ENCODE measurements at places on chromosomes 11 and 22.

DNA sequence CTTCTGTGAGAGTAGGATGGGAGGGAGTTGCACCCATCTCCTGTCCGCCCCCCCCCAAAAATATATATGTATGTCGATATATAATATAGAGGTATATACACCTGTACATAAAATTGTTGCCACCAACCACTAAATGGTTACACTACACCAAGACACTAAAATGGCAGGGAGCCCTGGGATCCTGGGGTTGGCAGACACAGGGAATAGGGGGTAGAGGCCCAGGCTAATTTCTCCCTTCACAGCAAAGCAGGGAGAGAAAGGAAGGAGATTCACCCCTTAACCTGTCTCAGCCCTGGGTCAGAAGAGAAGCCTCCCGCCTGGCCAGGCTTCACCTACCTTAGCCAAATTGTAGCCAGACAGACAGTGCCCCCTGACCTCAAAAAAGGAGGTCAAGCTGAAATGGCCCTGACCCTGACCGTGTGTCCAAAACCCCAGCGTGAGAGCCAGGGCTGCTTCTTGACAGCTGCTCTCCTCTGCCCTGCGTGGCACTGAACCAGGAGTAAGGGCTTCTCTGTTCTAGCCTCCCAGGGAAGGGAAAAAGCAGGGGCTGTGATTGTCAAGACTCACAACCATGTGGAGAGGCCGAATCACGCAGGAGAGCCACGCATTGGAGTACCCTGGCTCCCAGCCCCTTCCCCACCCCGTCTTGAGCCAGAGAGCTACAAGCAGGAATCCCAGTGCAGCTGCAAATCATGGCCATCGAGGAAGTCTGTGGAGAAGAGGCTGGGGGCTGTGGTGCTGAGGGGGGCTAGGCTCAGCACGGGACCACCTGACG, 40.5 kb downstream of the SGSM3 start:
- no peak for DNase-seq

DNA sequence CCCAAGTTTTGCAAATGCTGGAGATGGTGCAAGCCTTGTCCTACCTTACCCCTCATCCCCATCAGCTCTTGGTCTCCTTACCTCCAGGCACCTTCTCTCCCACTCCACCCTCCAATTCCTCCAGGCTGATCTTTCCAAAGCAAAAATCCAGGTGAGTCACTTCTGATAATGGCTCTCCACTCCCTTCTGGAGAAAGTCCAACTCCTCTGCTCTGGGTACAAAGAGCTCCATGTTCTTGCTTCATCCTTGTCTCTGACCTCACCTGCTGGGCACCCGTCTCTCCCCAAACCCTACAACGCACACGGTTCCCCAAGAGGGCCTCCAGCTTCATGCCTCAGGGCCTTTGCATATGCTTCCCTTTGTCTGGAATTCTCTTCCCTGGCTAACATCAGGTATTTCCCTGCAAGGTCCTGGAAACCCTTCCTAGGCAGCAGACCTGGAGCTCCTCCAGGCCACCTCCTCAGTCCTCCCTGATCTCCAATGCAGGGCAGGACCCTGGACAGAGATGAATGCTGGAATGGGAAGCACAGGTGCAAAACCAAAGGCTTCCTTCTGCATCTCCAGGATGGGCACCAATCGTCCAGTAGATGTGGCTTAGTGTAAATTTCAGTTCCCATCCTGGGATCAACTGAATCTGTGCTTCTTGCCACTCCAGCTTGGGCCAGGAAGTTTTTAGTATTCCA, 22.7 kb downstream of the IFT27 start:
- DNase-seq: no peak

DNA sequence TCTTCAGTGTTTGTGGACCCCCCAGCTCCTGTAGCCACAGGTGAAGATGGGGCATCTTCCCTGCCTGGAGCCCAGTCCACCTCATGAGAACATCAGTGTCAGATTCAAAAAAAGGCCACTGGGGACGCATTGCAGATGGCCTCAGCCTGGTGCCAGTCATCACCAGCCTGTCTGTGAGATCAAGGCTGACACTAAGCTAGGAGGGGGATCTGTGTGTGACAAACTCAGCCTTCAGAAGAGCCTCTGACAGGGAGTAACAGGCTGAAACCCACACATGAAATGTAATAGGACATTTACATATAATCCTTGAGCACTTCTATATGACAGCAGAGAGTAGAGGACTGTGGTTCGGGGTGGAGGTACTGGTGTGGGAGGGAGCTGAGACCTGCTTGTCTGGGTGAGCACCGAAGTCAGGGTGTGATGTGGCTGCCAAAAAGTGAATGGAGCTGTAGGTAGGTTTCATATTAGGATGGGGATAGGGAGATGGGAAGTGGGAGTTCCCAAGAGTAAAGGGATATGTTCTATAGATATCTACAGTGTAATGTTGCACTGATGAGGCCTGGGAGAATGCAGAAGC, 20.5 kb upstream of the CCDC134 start:
- DNase-seq: peak; percentile 18

- no peak for DNase-seq
Measured at GRCh38 chr22:46649141-46650077, 29.2 kb downstream of the GRAMD4 start.

DNA sequence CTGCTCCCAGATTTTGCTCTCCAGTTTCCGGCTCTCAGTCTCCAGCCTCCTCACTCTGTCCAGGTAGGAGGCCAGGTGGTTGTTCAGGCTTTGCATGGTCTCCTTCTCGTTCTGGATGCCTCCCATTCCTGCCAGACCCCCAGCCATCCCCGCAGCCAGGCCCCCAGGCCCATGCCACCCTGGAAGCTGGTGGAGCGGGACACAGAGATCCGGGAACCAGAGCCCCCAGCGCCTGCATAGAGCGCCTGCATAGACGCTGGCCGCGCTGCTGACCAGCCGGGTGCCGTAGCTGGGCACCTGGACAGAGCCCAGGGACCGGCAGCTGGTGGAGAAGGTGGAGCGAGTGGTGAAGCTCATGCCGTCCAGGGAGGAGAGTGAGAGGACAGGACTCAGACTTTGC, 82.7 kb upstream of the LDLRAD3 start:
- no peak for DNase-seq

GRCh38 chr11:2375964-2376551, 1.1 kb upstream of the CD81 start:
- no peak for DNase-seq

DNA sequence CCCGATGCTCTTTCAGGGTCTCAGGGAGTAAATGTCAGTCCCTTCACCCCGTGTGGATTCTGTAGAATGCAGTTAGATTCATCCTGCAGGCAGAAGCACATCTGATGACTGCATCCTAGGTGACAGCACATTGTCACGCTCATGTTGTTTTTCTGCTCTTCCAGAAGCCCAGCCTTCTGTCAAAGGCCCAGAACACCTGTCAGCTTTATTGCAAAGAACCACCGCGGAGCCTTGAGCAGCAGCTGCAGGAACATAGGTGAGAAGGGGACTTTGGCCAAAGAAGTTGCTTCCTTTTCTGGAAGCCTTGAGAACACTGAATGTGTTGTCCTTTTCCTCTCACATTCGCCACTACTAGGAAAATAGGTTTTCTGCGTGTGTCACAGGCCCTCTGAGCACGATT, 43.7 kb downstream of the PPP2R1B start:
- no peak for DNase-seq

DNA sequence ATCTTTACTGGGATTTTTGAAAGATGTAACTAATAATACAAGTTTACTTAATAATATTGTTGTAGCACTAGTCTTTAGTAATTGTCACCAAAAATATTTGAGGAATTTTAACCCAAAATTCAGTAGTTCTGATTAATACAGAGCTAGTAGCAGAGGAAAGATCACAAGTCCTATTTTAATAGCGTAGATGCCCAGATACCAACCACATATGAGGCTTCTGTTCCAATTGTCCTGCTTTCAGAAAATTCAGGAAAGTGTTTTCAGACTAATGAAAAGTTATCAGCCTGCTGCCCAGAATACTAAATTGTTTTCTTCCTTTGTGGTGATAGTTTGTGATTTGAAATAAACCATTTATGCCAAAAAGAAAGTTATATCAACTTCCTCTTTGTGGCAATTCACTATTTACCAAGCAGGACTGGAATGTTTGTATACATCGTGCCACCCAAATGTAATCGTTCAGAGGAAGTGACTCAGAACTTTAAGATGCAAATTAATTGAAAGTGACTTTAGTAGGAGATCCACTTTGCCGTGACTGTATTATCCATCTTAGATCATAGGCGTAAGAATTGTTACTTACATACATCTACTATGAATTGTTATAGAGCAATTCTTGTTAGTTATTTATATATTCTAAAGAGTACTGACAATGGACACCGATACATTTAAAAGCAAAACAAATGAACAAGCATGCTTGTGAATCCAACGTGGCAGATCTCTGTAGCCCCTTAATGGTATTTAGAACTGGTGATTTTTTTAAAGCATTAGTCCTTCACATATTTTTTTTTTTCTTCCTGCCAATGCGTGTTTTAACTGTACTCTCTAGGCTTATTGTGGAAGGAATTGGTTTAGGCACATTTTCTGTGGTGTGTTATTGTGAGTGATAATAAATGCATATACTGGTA, 231.0 kb downstream of the DDX10 start:
- DNase-seq: no peak

DNA sequence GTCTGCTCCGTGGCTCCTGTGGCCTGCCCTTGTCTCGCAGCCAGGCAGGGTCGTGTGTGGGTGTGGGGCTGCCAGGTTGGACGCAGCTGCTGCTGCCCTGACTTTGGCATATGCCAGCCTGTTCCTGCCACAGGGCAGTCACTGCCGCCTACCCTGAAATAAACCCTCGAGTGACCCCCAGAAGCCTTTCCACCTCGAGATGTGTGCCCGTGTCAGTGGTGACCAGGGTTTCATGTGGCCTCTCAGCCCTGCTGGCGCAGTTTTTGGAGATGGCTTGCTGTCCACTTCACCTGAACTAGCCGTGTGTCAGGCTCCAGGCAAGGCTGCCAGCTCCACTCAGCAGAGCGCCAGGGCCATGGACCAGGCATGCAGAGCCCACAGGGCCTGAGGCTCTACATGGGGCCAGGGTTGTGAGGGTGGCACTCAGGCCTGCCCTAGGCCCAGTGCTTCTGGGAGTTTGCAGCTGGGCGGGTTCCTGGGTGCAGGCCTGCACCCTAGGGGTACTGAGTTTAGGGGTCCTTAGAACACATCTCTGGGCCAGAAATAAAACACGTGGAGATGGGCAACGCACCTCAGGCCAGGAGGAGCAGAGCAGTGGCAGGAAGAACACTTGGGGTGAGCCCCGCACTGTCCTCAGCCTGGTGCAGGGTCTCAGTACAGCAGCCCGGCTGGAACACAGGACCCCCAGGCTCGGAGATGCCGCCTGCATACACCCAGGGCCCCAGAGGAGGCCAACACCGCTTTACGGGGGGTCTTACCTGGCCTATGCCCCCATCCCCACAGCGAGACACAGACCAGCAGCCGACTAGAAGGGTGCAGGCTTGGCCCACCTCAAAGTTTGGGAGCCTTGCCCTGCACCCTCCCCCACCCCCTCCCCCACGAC, 8.8 kb upstream of the PANX2 start:
- no peak for DNase-seq

DNA sequence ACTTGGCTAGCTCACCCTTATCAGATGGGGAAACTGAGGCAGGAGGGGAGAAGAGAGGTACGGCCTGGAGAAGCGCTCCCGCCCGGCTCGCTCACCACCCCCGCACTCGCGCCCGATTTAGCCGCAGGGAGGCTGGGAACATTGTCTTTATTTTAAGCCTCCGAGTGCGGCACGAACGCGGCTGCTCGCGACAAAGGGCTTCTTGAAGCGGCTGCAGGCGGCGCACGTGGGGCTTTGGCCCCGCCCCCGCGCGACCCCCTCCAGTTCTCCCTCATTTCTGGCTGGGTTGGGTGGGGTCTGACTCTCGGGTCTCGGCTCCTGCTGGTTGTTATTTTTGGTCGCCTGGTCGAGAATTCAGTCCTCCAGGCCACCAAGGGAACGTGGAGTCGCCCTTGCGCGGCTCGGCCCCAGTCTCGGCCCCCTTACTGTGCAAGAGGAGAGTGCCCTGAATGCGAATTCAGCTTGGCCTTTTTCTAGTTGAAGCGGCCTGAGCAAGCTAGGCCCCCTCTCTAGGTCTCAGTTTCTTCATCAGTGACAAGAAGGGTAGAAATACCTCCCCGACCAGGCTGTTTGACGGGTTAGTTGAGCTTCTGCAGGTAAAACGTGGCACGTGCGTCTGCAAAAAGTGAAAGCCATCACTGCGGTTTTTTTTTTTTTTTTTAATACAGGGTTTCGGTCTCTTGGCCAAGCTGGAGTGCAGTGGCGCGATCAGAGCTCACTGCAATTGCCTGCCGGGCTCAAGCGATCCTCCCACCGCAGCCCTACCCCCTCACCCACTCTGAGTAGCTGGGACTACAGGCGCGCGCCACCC, 2.6 kb upstream of the CHRM1 start:
- DNase-seq: peak; percentile 31

GRCh38 chr11:70272009-70272408, 1.5 kb downstream of the PPFIA1 start:
- no peak for DNase-seq

GRCh38 chr11:35061516-35062440, 77.2 kb upstream of the CD44 start:
- DNase-seq: no peak

DNA sequence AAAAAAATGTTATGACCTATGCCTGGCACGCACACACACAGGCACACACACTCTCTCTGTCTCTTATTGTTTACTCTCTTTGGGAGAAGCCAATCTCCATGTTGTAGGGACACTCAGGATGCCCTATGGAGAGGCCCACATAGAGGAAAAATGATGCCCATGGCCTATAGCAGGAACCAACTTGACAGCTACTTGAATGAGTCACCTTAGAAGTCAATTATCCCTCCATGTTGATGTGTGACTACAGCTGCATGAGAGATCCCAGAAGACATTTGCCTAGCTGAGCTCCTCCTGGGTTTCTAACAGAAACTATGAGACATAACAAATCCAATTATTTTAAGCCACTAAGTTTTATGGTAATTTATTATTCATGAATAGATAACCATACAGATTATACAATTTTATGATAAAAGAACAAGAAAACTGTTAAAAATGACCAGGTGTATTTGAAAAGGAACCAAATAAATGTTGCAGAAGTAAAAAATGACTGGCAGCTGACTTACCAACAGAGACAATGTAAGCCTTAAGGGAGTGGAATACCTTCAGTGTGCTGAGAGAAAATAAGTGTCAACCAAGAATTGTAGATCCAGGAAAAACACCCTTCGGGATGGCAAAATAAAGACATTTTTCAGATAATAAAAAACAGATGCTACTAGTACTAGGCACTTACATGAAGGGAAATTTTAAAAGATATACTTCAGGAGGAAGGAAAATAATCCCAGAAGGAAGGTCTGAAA, 403.7 kb upstream of the SYN3 start:
- DNase-seq: no peak

DNA sequence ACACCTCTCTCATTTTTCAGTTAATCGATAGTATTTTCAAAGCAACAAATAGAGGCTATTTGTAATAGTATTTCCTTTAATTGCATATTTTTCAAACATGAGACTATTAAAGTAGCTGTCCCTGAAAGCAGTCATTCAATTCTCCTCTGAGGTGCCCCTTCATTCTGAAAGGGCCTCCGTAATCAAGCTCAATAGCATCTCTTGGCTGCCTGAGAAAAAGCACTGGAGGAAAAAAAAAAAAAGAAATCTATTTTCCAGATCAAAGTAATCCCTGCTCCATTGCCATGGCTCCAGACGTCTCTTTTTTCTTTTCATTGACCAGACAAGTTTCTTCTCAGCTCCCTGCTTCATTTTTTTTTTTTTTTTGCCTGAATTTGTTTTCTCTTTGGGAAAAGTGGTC, 154.5 kb upstream of the BLID start:
- no peak for DNase-seq
